ENCODE measurements at places on chromosomes 6 and 20.

GRCh38 chr6:167571550-167571949 lies 246.7 kb downstream of the TTLL2 start:
- peak; percentile 59 for DNase-seq

GRCh38 chr6:34131326-34132290 lies 14.3 kb downstream of the GRM4 start:
- DNase-seq = no peak

DNA sequence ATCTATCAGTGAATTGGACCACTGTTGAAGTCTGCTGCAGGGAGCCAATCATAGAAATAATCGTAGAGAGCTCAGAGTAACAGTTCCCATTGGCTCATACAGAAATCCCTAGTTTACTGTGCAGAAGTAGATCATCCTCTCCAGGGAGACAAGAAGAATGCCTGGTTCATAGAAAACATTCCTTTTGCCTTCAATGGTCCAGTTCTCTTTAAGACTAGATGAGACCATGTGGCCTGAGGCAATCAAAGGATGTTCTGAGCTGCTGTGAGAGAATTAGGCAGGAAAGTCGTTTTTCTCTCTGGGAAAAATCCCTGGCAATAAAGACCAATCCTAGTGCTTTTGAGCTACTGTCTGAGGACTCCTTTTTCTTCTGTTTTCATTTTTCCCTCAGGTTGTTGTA lies 208.4 kb downstream of the CENPW start:
- DNase-seq = no peak

- DNase-seq = no peak
Measured at GRCh38 chr6:114833211-114833610, 490.4 kb upstream of the HS3ST5 start.

DNA sequence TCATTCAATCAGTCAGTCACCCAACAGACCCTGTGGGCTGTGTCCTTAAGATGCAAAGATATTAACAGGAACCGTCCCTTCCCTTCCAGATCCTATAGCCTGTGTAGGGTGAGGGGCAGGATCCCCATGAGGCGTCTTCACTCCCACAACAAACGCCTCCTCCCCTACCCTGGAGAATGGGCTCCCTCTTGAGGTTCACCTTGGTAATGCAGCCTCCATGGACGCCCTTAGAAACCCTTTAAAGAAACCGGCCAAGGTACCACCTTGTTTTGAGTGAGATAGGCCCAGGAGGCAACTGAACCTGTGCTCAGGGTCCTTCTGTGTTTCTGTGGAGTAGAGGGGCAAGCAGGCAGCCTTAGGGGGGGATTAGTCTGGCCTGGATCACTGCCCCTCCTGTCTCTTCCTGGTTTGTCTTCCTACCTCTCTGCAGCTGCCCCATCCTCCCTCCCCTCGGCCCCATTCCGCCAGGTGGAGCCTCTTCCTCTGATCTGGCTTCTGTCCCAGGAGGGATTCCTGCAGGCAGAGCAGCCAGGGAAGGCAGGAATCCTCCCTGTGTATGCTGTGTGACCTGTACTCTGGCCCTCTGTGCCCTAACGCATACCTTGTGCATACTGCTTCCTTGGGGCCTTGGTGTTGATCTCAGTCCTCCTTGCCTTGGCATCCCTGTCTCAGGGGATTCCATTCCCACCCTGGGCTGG lies 6.6 kb upstream of the GUCA1A start:
- peak; percentile 61 for DNase-seq

GRCh38 chr6:40755046-40755681 lies 168.0 kb upstream of the LRFN2 start:
- DNase-seq = no peak
